ENCODE measurements at places on chromosomes 12 and 14.

DNA sequence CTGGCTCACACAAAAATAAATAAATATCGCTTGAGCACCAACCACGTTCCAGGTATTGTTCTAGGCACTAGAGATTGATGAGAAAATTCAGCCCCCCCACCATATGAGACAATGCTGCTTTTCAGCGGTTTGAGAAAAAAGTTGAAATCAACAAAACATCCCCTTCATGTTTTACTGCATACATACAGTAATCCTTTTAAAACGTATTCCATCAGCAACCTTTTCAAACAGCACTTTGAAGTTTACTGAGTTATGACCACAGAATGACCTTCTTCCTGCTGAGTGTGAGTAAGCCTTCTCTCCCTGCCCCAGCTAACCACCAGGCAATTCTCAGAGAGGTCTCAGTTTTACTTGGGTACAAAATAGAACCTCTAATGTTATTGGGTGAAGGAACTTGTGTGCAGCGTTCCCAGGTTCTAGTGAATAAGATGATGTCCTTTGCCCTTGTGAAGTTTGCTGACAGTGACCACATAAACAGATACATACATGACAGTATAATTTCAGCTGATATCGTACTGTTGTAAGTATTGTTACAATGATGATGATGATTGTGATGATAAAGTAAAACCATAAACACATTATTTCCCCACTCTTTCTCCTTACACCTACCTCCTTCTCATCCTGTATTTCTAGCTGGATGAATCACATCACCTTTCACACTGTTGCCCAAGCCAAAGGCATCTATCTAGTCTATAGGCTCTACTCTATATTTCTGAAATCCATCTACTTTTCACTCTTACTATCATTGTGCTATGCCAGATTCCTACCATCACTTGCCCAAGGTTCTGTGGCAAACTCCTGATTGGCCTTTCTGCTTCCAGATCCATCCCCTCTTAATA is 124.4 kb upstream of the KRR1 start:
- no peak for DNase-seq

- no peak for DNase-seq
Observed at GRCh38 chr12:11559626-11560340, 89.7 kb upstream of the ETV6 start.

GRCh38 chr14:31003284-31003683 is 22.2 kb upstream of the AP4S1 start:
- no peak for DNase-seq

- DNase-seq, result no peak
Observed at GRCh38 chr12:19915392-19916195, 452.7 kb upstream of the PDE3A start.

GRCh38 chr14:73943083-73943482 is 6.8 kb downstream of the FAM161B start:
- DNase-seq, result no peak

DNA sequence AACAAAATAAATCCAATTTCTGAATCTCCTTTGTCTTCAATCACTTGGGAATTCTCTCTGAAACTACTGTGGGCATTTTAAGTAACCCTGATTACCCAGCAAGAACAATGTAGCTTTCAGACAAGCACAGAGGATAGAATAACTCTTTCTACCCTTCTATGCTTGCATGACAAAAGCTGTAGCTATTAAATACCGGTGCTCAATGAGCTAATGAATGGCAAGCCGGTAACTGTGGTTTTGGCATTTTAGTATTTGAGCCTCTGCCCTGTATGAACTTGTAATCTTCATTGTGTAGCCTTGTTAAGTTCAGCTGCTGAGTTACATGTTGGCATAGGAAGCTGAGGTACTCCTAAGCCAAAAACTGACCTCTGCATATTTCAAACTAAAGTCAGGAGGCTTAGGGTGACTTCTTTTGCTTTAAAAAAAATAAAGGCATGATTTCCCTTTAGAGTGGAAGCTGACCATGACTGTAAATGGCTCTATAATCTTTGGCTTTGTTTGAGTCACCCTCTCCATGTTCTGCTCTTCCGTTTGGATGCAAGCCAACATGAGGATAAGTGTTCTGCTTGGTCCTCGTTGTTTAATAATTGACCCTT is 171.0 kb upstream of the HIF1A start:
- DNase-seq, result no peak

DNA sequence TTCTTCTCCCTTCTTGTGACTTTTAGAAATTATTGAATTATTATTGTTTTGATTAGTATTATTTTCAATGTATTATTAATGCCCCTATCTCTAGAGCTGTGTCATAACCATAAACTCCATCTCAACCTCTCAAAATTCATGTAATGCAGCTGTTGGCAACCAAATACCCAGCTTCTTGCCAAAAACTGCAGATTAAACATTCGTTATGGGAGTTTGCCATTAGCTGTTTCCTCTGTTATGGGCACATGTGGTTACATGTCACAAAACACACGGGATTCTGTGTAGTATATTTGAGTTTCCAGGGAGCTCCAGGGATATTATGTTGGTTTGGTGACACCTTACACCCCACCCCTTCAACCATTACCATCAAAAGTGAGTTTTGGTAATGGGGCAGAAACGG is 2.8 kb upstream of the ALX1 start:
- DNase-seq, result no peak

DNA sequence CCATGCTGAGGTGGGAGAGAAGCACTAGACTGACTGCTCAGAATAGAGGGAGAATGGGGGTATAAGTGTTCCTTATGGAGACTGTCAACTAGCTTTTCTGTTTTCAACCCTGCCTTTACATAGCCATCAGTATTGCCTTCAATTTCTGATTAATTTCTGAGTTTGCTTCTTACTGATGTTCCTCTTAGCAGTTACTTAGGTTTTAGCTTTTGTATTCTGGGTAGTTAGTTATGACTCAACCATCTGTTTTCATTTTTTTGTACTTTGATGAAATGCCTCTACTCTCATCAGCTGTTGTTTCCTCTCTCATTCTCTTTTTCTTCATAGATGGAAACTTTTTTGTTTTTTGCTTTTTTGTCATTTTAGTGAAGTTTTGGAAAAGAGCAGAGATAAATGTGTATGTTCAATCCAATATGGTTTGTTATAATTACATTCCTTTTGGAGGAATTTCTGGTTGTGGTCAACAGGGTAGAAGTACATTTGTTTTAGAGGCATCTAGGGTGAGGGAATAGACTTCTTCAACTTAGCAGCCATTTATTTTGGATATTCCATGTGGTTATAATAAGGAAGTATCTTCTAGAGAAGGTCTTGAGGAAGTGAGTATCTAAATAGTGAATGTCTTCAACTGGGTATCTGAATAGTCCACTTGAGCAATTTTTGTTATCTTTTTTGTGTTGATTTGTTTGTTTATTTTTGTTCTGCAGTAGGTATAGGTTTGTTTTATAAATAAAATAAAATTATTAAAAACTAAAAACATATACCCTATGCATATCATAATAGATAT is 29.6 kb downstream of the PMCH start:
- DNase-seq, result no peak

DNA sequence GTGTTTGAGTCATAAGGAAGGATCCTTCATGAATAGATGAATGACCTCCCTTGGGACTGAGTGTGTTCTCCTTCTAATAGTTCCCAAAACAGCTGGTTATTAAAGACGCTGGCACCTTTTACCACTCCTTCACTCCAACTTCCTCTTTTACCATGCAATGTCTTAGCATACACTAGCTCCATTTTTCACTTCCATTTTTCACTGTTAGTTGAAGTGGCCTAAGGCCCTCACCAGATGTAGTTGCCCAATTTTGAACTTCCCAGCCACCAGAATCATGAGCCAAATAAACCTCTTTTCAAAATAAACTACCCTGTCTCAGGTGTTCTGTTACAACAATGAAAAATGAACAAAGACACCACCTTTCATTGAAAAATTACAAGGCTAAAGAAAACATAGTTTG is 64.7 kb downstream of the GPR65 start:
- DNase-seq, result no peak

DNA sequence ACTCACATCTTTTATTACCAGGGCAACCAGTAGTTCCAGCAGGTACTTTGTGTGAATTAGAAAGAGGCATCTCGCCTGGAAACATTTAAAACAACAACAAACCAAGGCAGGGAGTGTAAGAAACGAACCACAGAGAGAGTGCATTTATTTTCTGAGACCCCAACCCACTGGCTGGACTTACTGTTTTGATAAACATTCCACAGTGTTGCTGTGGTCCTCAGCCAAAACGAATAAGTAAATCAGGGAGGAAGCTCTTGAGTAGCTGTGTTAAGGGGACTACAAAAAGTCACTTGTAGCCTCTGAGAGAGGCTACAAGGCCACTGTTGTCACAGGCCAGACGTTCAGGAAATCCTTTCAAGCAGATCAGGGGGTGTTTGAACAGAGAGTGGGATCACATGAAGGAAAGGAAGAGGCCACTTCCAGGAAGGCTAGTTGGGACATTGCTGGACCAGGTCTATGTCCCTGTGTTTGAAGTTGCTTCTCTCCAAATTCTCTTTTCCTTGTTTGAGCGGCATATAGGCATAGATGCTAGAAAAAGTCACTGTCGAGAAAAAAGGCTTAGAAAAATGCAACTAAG is 33.8 kb downstream of the DMAC2L start:
- DNase-seq, result no peak

GRCh38 chr12:3155702-3156370 is 78.7 kb downstream of the TSPAN9 start:
- DNase-seq, result no peak

- no peak for DNase-seq
Observed at GRCh38 chr12:121990692-121991603, 30.7 kb upstream of the BCL7A start.

- no peak for DNase-seq
Observed at GRCh38 chr12:31362115-31362758, 36.3 kb upstream of the SINHCAF start.

Measured in CD4-positive, alpha-beta T cell treated with Interleukin-15 for 4 hours (primary cell).